ENCODE measurements at places on chromosomes 6 and 20.

DNA sequence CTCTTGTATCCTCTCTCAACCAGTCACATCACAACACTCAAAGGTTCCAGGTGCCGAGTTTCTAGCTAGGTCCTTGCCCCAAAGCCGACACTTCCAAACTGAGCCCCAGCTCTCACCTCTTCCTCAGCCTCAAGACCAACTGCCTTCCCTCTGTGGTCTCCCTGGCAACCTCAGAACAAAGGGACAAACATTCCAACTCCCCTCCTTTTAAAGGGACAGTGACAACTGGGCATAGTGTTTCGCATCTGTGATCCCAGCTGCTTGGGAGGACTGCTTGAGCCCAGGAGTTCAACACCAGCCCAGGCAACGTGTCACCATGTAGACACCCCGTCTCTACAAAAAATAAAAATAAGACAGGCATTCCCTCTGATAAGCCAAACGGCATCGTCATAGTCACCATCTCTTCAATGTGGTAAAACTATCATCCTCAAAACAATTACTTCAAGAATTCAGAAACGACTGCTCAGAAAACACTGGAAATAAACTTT lies 11.3 kb downstream of the DIDO1 start:
- DNase-seq: no peak

GRCh38 chr6:107691062-107691751 lies 132.9 kb downstream of the SCML4 start:
- DNase-seq: no peak

DNA sequence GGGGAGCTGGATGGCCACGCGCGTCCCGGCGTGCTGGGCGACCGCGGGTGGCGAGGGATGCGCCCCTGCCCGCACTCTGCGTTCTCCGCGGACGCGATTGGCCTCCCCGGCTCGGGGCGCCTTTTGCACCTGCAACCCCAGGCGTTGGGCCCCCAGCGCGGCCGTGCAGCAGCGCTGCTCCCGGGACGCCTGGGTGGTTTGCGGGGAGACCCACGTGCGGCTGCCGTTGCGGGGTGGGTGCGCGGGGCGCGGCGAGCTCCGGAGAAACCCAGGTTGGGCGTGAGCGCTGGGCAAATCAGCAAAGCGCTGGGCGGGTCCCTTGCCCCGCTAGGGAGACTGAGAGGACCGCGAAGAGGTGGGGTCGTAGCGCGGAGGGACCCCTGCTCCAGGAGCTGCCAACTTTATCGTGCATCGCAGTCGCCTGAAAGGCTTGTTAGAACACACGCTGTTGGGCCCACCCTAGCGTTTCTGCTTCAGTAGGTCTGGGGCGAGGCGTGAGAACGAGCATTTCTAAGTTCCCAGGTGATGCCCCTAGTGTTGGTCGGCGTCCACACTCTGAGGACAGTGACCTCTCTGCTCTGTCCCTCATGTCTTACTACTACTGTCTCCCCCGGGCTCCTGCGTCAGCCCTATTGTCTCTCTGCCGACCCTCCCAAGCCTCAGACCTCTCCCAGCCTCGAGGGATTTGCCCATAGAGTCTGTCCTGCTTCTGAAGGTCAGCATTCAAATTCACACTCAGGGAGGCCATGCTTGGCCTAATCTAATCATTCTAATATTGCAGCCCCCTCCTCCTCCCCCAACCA lies 538 bp upstream of the ZFP64 start:
- peak; percentile 32 for DNase-seq

DNA sequence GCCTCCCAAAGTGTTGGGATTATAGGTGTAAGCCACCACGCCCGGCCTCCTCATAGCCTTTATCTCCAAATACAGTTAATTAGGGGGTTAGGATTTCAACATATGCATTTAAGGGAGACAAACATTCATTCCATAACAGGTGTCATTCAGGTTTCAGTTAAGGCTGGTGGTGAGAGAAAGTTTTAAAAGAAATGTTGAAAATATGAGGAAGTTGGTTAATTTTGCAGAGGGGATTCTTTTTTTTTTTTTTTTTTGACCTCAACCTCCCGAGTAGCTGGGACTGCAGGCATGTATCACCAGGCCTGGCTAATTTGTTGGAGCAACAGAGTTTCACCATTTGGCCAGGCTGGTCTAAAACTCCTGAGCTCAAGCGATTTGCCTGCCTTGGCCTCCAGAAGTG lies 12.5 kb upstream of the EBF4 start:
- DNase-seq: no peak

DNA sequence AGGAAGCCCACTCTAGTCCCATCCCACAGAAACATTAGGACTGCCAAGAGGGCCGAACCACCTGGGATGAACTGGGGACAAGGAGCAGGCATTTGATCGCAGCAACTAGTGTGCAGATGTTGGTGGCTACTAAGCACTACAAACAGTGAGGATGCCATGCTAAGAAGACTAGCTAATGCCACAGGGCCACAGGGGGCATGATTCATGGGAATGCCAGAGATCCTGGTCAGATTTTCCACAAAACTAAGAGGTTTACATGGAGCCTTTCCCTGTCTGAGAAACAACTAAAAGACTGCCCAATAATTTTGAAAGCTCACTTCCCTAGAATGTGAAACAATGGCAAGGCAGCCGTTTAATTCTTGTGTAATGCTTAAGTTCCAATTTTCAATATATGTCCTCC lies 375.9 kb upstream of the PTCHD4 start:
- no peak for DNase-seq

DNA sequence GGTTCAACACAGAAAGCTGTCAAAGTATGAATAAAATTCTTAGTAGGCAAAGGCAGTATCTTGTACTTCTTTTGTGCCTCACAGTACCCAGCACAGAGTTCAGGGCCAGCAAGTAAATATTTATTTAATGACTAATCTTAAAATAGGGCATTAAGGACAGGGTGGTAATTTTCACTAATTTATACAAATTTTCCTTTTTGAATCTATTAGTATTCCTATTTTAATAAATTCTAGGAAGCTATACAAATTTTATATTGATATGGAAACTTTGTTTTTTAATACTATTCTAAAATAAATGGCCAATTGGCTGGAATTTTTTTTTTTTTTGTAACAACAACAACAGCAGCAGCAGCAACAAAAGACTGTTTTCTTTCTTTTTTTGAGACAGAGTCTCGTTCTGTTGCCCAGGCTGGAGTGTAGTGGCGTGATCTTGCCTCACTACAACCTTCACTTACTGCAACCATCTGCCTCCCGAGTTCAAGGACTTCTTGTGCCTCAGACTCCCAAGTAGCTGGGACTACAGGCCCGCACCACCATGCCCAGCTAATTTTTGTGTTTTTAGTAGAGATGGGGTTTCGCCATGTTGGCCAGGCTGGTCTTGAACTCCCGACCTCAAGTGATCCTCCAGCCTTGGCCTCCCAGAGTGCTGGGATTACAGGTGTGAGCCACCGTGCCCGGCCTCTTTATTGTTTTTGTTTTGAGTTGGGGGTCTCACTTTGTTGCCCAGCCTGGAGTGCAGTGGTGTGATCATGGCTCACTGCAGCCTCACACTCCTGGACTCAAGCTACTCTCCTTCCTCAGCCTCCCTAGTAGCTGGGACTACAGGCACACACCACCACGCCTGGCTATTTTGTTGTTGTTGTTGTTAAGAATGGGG lies 85.2 kb downstream of the FKBP5 start:
- no peak for DNase-seq
